ENCODE measurements at places on chromosomes 2 and 18.

GRCh38 chr2:168758970-168759820 lies 43.2 kb upstream of the NOSTRIN start:
- DNase-seq: peak; percentile 44

GRCh38 chr2:50379351-50379750 lies 652.6 kb downstream of the NRXN1 start:
- no peak for DNase-seq

GRCh38 chr2:37911296-37911873 lies 13.7 kb upstream of the RMDN2 start:
- DNase-seq: peak; percentile 40

DNA sequence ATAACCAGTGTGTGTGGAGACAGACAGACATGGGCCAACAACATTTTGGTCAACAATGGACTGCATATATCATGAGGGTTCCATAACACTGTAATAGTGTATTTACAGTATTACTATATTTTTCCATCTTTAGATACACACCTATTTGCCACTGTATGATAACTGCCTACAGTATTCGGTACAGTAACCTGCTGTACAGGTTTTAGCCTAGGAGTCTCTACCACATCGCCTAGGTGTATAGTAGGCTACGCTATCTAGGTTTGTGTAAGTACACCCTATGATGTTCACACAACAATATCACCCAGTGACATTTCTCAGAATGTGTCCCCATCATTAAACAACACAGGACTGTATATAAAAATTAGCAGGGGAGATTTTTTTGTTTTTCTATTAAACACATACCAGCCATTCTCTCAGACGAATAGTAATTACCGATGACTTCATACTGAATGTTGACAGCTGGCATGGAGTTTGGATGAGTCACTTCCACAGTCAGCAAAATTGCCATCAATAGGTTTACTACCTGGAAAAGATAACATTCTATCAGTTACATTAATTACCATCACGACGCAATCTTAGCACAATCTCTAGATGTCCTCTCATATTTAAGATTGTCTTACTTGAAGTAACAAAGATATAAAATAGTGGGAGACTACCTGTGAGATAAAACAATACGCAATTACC lies 10.8 kb downstream of the LAPTM4A start:
- DNase-seq: no peak

GRCh38 chr2:74602586-74603281 lies 45.4 kb downstream of the M1AP start:
- peak; percentile 52 for DNase-seq

GRCh38 chr2:31384771-31385276 lies 29.7 kb downstream of the XDH start:
- peak; percentile 13 for DNase-seq

- no peak for DNase-seq
Observed at GRCh38 chr18:8708670-8709069, 3.3 kb downstream of the MTCL1 start.

DNA sequence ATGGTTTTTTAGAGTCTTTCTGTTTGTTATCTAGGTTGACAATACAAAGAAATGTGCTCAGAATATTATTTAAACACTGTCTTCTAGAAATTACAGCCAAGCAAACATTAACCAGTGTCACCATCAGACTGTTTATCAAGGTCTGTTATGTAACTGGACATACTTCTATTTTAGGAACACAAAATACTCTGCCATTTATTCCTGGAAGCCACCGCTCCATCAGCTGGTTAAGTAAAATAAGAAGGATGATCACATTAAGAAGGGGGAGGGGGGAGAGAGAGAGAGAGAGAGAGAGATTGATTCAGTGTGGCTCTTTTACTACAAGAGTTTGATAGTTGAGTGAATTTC lies 47.9 kb downstream of the MBP start:
- DNase-seq: peak; percentile 49

- no peak for DNase-seq
Observed at GRCh38 chr2:188319838-188320237, 28.2 kb downstream of the GULP1 start.

DNA sequence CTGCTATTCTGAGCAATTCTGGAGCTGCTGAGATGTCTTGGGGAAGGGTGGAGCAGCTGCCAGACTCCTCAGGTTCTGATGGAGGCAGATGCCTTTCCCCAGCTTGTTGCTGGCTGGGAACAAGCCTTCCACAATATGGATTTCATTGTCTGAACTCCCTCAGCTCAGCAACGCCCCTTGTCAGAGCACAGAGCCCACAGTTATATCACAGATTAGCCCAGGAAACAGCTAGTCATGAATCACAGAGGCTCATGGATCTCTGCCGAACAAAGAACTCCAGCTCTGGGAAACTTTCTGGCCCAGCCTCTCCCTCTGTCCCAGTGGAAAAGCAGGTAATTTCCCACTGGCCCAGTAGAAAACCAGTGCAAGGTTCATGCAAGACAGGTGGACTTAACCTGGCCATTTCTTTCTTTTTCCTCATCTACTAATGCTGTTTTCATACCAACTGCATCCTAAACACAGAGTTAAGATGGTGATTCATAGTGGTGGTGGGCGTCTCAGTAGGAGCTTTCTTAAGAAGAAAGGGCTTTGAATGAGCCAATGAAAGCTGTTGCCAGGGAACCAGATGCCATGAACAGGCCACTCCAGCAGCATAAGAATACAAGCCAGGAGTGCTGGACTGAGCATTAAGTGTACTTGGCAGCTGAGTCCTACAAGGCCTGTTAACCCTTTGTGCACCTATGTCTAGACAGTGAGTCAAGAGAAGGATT lies 8.7 kb upstream of the KIAA2012 start:
- DNase-seq: peak; percentile 63

DNA sequence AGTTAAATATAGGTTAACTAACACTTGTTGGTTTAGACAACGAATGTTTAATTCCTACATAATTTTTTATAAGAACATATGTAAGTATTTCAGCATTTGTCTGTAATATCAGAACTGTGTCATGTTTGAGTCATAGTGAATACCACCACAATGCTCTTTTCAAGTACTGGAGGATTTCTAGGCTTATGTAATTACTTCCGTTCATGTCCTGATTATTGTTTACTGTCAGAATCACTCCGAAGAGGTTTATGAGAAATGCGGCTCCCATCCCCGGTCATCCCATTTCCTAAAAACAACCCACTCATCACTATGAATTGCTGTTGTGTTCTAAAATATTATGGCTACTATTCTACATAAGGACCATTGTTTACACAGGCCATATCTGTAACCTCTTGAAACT lies 45.1 kb downstream of the CDH19 start:
- DNase-seq: no peak

DNA sequence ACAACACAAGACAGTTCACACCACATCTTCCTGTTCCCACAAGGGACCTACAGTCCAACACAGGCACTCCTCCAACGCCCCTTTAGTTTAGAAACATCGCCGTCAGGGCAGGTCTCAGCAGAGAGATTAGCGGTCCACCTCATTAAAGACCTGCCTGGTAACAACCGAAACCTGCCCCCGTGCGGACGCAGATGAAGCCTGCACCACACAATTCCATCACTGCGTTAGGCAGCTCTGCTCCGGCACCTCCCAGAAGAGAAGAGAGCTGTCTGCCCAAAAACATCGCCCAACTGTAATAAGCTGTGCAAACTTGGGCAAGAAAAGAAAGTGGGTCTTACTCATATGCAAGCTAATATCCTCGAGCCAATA lies 32.7 kb downstream of the ZNF516 start:
- no peak for DNase-seq

GRCh38 chr2:178344121-178344520 lies 106.9 kb downstream of the PRKRA start:
- no peak for DNase-seq

GRCh38 chr18:6879508-6880195 lies 150.1 kb downstream of the ARHGAP28 start:
- no peak for DNase-seq

GRCh38 chr2:124025171-124025580 lies at the start of gene CNTNAP5:
CNTNAP5 (plus strand) TSS chr2:124025287; CDS start chr2:124025651, 364 bp downstream.
- DNase-seq: peak; percentile 45

DNA sequence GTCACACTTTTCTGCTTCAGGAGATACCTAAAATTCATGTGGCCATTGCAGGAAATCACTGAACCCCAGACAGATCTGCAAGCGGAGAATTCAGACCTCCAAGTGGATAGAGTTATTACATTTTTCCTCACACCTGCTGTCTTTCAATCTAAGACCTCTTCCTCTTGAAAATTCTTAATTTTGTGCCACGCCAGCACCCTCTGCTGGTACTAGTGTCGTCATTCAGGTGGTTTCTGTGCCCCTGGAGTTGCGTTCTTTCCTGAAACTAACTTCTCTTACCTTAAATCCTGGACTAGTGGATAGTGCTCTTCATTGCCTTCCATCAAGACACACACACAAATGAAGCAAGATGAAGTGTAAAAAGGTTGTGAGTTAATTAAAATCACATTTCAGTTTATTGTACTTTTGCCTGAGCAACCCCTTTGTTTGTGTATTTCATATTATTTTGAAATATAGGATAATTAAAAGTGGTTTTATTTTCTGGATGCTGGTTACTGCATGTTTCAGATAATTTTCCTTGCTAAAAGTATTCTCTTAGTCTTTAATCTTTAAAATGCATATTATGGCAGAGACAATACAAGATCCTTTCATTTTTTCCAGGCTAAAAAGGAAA lies 1.6 kb upstream of the DNER start:
- DNase-seq: peak; percentile 21

DNA sequence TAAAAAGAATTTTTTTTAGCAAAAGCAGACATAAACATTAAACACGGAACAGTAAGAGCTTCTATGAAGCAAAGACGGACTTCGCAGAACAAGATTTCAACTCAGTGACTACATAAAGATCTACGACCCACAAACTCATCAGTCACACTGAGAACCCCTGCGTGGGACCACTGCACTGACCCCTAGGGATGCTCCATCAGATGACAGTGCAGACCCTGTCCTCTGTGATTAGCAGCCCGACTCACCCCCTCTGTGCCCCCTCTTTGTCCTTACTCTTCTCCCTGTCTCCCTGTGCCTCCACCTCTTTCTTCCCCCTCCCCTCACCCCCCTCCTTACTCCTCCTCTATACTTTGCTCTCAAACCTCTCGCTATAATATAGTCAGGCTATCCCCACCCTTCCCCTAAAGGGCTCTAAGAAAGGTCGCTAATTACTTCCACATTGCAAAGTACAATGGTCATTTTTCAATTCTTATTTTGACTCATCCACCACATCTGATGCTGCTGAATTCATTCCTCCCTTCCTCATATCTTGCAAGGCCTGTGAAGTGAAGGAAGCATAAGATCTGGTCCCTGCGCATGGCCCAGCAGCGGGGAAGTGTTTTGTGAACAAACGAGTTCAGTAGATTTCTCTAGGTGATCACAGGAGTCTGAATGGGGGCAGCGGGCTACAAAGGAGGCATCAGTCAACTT lies 89.3 kb downstream of the CABYR start:
- DNase-seq: no peak

GRCh38 chr2:128555433-128555832 lies 236.8 kb upstream of the HS6ST1 start:
- no peak for DNase-seq

GRCh38 chr2:127029350-127030051 lies 77.5 kb downstream of the BIN1 start:
- DNase-seq: peak; percentile 30

GRCh38 chr2:25161055-25161781 lies 7.2 kb downstream of the POMC start:
- peak; percentile 43 for DNase-seq

GRCh38 chr2:19881221-19881907 lies 20.4 kb downstream of the TTC32 start:
- DNase-seq: no peak

GRCh38 chr2:102872388-102872787 lies 110.6 kb downstream of the TMEM182 start:
- no peak for DNase-seq

- DNase-seq: no peak
Observed at GRCh38 chr18:25147877-25148488, 204.0 kb downstream of the ZNF521 start.

DNA sequence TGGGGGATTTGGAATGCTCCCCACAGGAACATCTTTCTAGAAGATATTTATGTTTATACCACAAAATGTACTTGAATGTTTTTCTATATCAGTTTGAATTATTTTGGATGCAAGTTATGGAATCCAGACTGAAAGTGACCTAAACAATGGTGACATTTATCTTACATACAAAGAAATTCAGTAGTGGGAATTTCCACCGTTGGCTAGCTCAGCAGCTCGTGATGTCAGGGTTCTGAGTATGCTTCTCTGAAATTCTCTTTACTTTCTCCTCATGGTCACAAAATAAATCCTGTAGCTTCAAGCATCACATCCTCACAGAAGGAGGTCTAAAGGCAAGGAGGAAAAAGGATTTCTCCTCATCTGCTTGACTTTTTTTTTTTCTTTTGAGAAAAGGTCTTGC lies 105.3 kb downstream of the AKAIN1 start:
- no peak for DNase-seq

DNA sequence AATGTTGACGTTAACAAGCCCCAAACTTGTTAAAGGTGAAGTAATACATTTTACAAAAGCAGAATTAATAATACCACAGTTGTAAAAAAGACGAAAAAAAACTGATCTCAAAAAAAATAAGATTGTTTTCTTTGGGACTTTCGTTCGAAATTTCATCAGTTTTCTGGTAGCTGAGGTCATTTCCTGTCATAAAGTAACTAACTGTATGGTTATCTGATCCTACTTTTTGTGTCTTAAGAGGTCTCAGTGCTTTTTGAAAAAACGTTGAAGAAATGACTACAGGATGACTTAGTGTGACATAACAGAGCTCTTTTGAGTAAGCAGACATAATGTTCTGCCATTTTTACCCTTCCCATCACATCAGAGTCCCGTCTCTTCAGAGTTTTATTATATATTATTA lies 79.3 kb downstream of the BIRC6 start:
- DNase-seq: no peak

DNA sequence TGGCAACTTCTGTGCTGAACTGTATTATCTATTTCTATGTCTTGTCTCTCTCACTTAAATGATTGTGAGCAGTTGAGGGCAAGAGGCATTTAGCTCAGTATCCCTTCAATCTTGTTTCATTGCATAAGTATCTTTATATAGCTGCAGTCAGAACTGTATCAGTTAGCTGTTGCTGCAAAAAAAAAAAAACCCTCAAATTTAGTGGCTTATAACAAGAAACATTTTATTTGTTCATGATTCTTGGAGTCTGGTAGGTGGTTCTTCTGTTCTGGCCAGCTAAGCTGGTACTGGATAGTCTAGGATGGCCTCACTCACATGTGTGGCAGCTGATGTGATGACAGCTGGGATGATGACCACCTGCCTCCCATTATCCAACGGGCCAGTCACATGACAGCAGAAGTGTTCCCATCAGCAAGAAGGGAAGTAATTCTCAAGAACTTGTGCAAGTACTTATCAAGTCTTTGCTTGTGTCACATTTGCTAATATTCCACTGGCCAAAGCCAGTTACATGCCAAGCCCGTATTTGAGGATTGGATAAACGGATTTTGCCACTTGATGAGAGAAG lies 67.8 kb downstream of the SLC4A3 start:
- peak; percentile 42 for DNase-seq

DNA sequence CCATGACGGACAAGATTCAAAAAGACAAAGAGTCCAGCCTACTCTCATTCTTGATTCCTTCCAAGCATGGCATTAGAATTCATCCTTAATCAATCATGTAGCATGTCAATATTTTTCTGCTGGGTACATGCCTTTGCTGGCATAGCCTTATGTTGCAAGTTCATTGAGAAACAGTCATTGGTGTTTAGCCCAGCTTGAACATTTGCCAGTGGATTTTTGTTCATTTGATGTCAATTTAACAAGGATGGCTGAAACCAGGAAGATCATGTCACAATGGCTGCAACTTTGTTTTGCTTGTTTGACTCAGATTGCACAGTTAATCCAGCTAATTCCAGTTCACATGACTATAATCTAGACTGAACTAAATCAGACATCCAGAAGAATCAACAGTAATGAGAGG lies 1132.2 kb downstream of the LRP1B start:
- no peak for DNase-seq

All from suppressor macrophage (primary cell).